ENCODE measurements at places on chromosomes 16 and 17. TPM values are rescaled to one million over a fixed set of nuclear protein-coding genes. Genes with fewer than 3 reads are reported as not detected.

The C1QL1 gene
- total RNA-seq, result 1.6 TPM

The PRR14 gene
- 17.3 TPM for total RNA-seq

The ALDH3A2 gene
- 52.3 TPM for total RNA-seq

DNA sequence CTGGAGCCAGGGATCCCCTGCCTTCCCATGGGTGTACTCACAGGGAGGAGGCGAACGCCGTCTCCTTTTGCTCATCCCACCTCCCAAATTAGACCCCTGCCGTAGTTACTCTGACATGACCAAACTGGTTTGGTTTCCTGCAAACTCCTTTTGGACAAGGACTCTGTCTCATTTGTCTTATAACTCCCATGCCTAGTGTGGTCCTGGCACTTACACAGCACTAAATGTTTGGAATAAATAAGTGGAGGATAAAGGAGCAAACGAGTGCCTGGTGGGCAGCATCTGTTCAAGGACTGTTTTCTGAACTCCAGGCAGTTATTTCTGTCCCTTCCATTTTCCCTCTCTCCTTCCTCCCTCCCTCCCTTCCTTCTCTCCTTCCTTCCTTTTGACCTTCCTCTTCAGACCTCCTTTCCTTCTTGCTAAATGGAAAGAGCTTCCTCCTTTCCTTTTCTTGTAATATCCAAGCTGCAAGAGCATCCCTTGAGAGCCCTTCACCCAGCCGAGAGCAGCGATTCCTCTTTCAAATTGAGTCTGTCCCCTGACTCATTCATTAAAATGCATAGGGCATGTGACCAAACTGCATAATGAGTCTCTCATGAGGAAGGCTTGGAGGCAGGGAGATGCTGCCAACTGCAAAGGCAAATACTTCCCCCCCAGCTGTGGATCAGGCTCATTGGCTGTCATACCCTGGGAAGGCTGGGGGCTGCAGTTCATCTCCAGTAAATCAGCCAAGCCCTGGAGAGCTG is 36.8 kb downstream of the CHD9 start:
- H3K27ac ChIP-seq, result peak overlapping the region; percentile 74
- H3K27me3 ChIP-seq, result no peaks in the 10 kb centered on the region
- H3K36me3 ChIP-seq, result no peaks in the 10 kb centered on the region
- peaks cover 72% of the 10 kb centered on the region for H3K4me1 ChIP-seq

GRCh38 chr17:16439811-16440351 is 24.5 kb downstream of the TRPV2 start:
- no peak overlapping the region for H3K27ac ChIP-seq
- no peak for DNase-seq
- H3K27me3 ChIP-seq, result no peaks in the 10 kb centered on the region
- H3K4me3 ChIP-seq, result peak overlapping the region; percentile 87
- peaks cover 46% of the 10 kb centered on the region for H3K36me3 ChIP-seq

DNA sequence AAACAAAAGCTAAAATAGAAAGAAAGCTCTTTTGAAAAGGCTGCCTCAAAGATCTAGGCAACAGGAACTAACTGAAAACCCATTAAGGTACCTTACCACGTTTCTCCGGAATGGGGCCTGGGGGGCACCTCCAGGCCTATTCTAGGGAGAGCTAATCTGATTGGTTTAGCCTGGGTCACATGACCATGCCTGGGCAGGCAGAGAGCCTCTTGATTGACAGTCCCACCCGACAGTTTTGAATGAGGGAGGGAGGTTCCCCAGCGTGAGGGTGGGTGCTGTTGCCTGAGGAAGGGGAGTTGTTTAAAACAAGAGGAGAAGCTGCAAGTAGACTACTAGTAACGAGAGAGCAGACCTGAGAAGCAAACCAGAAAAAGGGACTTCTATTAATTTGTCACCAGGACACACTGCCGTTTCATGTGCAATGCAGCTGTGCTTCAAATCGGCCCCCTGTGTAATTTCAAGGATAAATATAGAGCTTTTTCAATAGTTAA is 143.4 kb upstream of the HS3ST2 start:
- no peak overlapping the region for H3K4me3 ChIP-seq
- peak; percentile 57 for DNase-seq
- H3K27me3 ChIP-seq, result no peaks in the 10 kb centered on the region
- no peaks in the 10 kb centered on the region for H3K36me3 ChIP-seq

DNA sequence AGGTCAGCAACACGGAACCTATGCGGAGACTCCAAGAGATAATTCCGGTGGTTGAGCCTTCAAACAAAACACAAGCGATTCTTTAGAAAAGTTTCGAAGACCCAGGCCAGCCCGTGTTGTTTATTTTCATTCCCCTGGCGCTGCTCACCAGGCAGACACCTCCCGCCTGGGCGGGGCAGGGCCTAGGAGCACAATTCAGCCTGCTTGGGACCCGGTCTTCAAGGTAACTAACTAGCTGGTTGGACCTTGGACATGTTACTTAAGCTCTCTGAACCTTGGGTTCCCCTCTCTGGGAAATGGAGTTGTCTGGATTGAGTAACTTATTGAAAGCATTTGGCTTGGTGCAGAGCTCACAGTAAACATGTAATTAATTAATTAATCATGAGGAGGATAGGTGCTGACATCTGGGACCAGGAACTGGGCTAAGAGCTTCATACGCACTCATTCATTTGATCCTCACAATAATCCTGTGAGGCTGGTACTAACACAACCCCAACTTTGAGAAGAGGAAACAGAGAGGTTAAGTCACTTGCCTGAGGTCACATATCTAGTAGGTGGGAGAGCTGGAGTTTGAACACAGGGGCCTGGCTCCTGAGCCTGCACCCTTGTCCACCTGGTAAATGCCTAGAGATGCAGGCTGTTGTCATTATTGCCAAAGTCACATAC is 125.3 kb upstream of the SMURF2 start:
- H3K4me3 ChIP-seq, result no peak overlapping the region
- peaks cover 44% of the 10 kb centered on the region for H3K36me3 ChIP-seq
- no peaks in the 10 kb centered on the region for H3K27me3 ChIP-seq
- no peaks in the 10 kb centered on the region for H3K4me1 ChIP-seq

- no peaks in the 10 kb centered on the region for H3K4me1 ChIP-seq
- no peak overlapping the region for H3K27ac ChIP-seq
- H3K27me3 ChIP-seq, result no peaks in the 10 kb centered on the region
- no peak overlapping the region for H3K4me3 ChIP-seq
- DNase-seq, result no peak
- no peaks in the 10 kb centered on the region for H3K36me3 ChIP-seq
Observed at GRCh38 chr17:34398990-34399389, 36.0 kb upstream of the CCL1 start.
